Left cardiac atrium (tissue), 4 donors: ENCODE measurements at places on chromosomes 11 and 22.

DNA sequence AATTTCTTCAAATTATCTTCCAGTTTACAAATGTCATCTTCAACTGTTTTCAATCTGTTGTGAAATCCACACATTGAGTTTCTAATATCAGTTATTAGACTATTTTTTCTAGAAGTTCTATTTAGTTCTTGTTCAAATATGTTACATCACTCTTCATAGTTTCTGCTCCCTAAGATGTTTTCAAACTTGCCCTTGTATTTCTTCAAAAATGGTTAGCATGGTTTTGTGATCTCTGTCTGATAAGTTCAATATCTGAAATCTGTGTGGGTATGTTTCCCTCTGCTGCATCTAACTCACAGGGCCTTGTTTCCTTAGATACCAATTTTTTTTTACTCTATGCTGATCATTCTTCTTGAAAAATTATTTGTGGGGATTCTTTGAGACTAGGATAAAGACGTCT lies 46.2 kb upstream of the SLC36A4 start:
- DNase-seq, result no peak

GRCh38 chr22:34306361-34306760 lies 386.1 kb upstream of the LARGE1 start:
- no peak for DNase-seq

- peak; percentile 17 for DNase-seq
Measured at GRCh38 chr11:125404157-125404810, 91.8 kb downstream of the FEZ1 start.

GRCh38 chr11:17437366-17437765 lies 39.3 kb downstream of the ABCC8 start:
- DNase-seq, result no peak

DNA sequence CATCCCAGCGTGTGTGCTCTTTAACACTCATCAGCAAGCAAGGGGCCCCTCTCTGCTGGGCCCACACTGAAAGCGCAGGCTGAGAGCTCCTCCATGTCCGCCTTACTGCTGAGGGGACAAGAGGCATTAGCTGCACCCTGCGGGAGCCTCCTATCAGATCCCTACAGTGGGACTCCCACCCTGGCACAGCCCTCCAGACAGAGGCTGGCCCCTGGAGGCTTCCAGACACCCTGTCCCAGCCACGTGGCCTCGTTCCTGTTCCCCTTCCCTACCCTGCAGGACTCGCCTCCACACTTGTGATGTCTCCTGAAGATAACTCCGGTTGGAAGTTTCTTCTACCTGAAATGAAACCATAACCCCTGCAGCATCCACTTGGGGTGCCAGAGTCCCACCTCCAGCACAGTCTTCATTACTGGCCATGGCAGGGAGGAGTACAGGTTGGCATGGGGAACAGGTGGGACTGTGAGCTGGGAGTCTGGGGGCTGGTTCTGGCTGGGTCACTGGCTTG lies 5.0 kb upstream of the SH3BP1 start:
- no peak for DNase-seq

DNA sequence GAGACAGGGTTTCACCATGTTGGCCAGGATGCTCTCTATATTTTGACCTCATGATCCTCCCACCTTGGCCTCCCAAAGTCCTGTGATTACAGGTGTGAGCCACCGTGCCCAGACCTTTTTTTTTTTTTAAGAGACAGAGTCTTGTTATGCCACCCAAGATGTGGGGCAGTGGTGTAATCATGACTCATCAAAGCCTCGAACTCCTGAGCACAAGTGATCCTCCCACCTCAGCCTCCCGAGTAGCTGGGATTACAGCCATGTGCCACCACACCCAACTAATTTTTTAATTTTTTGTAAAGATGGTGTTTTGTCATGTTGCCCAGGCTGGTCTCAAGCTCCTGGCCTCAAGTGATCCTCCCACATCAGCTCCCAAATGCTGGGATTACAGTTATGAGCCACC lies 37.9 kb downstream of the IZUMO1R start:
- DNase-seq, result no peak

- DNase-seq, result no peak
Measured at GRCh38 chr11:25981998-25982397, 349.9 kb upstream of the ANO3 start.

GRCh38 chr11:27385245-27385644 lies 22.2 kb upstream of the CCDC34 start:
- peak; percentile 26 for DNase-seq

GRCh38 chr11:92886243-92886905 lies 83.1 kb upstream of the MTNR1B start:
- DNase-seq, result no peak

GRCh38 chr11:100940111-100940510 lies 189.5 kb downstream of the PGR start:
- no peak for DNase-seq

DNA sequence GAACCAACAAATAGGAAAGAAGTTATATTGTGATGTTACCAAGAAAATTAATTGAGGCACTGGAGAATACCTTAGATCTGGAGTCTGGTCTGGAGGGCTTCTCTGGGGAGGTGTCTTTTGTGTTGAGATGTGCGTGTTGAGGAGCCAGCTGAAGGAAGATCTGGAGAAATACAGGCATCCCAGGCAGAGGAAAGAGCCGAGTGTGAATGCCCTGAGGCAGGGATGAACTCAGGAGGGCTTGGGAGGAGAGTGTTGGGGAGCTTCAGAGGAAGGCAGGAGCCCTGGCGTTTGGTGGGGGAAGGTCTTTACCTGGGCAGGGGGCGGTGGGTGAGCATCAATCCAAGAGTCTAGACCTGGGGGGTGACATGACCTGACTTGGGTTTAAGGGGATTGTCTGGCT lies 13.1 kb downstream of the SYNGR1 start:
- no peak for DNase-seq

DNA sequence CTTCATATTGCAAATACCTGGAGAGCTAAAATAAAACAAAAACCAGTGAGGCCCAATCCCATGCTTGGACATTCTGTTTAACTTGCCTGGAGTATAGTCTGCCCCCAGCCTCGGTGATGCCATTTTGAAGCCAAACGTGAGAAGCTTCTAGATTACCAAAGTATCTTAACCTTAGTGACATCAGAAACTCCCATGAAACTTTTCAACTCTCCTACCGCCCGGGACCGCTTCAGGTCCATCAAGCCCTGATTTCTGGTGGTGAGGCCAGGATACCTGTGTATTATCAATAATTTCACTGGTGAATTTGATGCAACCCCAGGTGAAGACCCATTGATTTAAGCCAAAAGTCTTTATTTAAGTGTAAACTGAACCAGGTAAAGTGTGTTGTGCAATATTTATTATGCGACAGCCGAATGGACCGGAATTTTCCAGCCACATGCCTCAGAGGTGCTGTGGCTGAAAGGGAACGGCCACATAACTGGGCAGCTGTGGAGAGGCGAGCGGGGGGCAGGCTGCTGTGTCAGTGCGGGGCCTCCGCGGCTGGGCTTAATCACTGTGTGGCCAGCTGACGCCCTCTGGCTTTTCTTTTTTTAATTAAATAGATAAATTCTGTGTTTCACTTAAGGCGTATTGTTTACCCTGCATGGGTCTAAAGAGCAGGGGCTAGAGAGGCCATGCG lies 385.5 kb upstream of the B3GAT1 start:
- no peak for DNase-seq

GRCh38 chr11:111603611-111604130 lies 1.4 kb downstream of the SIK2 start:
- no peak for DNase-seq

- DNase-seq, result peak; percentile 89
Measured at GRCh38 chr11:28566339-28567089, 458.3 kb downstream of the METTL15 start.

DNA sequence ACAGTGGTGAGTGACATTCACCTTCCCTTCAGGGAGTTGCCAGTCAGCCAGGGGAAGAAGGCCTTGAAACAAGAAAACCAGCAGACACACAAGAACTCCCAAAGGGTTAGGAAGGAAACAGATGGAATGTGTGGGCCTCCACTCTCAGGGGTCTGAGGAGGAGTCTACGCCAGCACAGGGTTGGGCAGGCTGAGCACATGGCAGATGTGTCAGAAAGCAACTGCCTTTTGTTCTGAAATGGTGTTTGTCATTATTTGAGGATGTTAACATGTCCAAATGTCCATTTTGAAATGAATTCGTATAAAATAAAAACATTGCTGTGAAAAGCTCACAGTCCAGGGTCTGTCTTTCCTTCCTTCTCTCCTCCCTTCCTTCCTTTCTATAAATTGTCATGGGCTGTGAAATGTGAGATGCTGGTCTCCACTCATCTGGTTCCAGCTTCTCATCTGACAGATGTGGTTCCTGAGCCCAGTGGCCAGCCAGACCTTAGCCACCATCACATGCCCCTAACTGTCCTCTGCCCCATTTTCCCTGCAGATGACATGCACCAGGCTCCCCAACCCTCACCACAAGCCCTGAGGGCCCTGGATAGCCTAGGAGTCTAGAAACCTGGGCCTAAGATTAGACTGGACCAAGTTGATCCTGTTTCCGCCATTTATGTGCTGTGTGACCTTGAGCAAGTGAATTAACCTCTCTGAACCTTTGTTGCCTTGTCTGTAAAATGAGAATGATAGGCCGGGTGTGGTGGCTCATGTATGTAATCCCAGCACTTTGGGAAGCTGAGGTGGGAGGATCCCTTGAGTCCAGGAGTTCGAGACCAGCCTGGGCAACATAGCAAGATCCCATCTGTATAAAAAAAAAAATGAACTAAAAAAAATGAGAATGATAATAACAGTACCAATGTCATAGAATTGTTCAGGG lies 56.2 kb upstream of the CRYBB3 start:
- DNase-seq, result no peak

GRCh38 chr11:61917334-61918109 lies at the start of gene RAB3IL1:
TSS of gene RAB3IL1 (minus strand) at chr11:61917566. CDS start at chr11:61917367, 199 bp downstream.
- peak; percentile 80 for DNase-seq

GRCh38 chr11:134098566-134099184 lies 29.8 kb downstream of the JAM3 start:
- DNase-seq, result no peak

GRCh38 chr11:112745973-112746372 lies 215.2 kb upstream of the NCAM1 start:
- no peak for DNase-seq

- DNase-seq, result no peak
Measured at GRCh38 chr11:104583857-104584256, 314.4 kb downstream of the CASP12 start.

GRCh38 chr11:57345555-57346211 lies 7.5 kb downstream of the P2RX3 start:
- peak; percentile 74 for DNase-seq

GRCh38 chr11:11400635-11401232 lies 47.7 kb upstream of the CSNK2A3 start:
- no peak for DNase-seq

DNA sequence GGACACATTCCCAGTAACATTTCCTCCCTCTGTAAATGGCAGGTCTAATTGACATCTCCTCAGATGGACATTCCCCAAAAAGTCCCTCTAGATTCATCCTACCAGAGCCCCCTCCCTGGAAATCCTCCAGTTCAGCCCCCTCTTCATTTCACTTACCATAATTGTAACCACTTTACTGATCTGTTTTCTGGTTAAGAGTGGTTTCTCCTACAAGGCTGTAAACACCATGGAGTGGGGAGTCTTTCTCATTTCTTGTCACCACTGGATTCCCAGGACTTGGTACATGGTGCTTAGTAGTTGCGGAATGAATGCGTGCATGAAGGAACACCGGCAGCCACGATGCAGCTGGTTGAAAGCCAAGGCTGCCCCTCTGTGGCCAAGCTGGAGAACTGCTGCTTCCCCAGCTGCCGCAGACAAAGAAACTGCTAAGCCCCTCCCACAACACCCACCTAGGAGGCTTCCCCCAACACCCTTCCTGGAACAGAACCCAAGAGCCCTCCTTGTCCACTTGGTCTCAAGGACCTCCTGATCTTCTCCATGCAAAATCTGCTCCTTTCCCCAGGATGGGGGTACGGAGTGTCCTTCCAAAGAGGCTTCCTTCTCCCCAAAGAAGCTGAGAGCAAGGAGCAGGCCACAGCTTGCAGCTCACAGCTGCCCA lies 18.6 kb upstream of the SCARF2 start:
- peak; percentile 77 for DNase-seq

DNA sequence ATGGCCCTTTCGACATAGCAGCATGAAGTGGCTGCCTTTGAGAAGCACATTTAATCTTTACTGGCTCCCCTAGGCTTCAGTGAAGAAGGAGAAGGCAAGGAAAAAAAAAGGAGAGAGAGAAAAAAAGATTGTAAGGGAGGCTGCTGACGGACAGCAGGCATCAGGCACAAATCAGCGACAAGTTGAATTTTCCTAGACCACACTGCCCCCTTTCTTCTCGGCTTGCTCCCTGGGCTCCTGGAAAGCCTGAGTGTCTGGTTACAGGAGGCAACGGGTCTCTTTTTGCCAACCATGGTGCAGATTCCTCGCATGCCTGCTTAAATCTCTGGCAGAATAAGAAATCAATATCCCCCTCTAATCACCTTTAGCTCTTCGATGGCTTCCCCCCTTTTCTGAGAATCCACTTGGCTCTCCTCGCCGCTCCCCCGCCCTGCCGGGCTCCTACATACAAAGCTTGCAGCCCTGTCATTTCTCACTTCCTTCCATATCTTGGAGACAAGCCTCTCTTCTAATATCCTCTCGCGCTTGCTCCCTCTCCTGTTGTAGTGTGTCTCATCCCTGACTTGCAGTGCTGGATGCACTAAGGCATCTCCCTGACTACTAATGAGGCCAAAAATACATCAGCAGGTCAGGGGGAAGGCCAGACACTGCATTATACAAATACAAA lies 14.3 kb downstream of the BLID start:
- peak; percentile 61 for DNase-seq

DNA sequence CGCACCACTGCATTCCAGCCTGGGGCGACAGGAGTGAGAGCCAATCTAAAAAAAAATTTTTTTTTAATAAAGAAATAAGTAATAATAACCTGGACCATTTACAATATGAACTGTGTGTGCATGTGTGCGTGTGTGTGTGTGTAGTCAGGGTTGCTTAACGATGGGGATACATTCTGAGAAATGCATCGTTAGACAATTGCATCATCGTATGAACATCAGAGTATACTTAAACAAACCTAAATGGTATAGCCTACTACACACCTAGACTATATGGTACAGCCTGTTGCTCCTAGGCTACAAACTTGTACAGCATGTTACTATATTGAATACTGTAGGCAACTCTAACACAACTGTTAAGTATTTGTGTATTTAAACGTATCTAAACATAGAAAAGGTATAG lies 26.4 kb downstream of the RDX start:
- no peak for DNase-seq
